ENCODE measurements at places on chromosomes 5 and 9.

DNA sequence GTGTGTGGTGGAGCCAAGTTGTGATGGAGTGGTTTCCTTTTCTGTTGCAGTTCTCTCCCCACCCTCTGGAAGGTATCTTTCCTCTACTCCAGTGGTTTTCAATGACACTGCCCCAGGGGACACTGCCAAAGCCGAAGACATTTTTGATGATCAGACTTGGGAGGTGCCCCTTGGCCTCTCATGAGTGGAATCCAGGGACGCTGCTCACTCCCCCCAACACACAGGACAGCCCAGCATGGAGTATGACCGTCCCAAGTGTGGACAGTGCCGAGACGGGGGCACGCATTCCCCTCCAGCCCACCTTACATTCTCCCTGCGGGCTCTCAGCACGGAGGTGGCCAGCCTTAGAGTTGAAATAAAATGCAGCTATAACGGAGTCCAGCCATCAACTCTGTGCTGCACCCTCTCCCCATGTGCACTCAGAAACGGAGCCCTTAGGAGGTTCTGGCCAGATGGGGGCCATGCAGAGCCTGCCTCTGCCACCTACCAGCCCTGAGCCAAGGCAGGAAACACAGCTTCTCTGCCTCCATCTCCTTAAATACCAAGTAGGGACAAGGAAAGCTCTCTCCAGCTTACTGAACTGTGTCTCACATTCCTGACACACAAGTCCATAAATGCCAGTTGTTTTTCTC lies 150.8 kb downstream of the ROR2 start:
- DNase-seq: no peak

GRCh38 chr5:11224436-11225187 lies 463.6 kb upstream of the DAP start:
- no peak for DNase-seq

- no peak for DNase-seq
Observed at GRCh38 chr5:162026803-162027202, 40.8 kb upstream of the GABRG2 start.

GRCh38 chr5:33317271-33317670 lies 123.5 kb upstream of the TARS1 start:
- no peak for DNase-seq

GRCh38 chr5:58294598-58295305 lies 165.1 kb downstream of the PLK2 start:
- no peak for DNase-seq

DNA sequence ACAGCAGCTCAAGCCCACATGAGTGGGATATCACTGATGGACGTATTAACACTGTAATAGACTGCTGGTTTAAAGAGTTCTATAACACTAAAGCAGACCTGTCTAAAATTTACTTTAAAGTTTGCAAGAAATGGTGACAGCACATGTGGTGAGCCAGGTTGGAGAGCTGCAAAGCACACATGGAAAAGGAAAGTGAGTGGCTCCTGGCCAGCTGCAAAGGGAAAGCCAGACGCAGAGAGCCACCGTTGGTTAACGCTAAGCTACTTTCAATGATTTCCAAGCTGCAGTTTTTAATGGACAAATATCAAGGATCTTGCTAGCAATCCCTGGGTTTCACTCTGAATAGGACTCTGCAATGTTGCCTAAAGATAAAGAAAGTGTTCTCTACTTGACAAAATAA lies 89.9 kb downstream of the CTNND2 start:
- no peak for DNase-seq

GRCh38 chr5:168449166-168449565 lies 37.1 kb upstream of the RARS1 start:
- no peak for DNase-seq

DNA sequence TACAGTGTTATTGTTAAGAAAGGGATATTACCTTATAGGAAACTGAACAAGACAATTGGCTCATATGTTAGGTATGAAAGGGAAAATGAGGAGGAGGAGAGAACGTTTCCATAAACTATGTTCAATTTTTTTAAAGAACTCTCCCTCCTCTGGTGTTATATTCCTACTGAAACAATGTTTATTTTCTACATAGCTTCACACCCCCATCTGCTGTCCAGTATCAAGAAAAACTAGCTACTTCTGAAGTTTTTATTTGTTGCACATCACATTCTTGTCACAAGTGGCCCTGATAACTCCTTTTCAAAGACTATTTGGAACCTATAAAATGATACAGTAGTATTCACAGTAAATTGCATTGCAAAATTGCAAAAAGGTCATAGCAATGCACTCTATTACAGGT lies 223.4 kb upstream of the FAM174A start:
- DNase-seq: no peak

GRCh38 chr9:113659740-113660139 lies 196.2 kb downstream of the RGS3 start:
- DNase-seq: no peak

- DNase-seq: no peak
Observed at GRCh38 chr5:17287501-17288155, 70.2 kb downstream of the BASP1 start.

DNA sequence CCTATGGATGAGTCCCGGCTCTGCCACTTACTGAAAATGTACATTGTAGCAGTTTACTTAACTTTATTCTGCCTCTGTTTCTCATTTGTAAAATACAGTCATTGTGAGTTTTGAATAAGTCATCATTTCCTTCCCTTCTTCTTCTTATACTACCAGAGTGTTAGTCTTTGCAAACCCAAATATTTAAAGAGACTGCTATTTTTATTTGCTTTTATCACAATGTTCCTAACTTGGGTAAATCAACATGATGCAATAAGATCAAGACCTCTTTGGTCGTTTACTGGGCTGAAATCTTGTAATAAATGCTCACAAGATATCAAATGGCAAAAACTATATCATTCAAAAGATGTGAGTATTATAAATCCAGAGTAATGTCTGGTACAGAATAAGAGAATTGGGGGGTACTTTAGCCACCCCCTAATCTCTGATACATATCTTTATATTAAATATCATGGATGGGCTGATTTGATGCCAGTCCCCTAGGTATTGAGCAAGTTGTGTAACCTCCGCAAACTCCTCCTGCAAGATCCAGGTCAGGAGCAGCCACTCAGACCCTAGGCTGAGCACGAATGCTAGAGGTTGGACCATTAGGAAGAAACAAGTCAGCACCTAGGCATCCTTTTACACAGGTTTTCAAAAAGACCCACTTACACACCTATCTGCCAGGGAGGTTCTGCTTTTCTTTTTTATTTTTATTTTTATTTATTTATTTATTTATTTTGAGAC lies 13.3 kb upstream of the GLDC start:
- DNase-seq: no peak

DNA sequence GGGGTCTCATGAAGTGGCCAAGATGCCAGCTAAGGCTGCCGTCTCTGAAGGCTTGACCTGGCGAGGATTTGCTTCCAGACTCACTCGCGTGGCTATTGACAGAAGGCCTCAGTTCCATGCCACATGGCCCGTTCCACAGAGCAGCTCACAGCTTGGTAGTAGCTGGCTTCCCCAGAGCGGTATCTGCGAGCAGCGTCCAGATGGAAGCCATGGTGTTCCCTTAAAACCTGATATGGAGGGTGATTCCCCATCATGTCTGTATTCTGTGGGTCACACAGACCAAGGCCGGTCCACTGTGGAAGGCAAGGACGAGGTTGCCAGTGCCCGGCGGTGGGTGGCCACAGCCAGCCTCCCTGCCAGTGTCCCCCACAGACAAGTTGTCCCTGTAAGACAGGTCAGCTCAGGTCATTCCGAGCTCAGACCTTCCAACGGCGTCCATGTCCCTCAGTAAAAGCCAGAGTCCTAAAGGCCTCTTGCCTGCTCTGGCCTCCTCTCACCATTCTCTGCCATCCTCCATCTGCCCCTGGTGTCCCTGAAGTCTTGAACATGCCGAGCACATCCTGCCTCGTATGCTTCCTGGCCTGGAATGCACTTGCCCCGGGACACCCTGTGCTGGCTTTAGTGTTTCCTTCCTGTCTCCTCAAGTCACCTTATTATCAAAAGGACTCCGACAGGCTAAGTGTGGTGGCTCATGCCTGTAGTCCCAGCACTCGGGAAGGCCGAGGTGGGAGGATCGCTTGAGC lies 61.3 kb upstream of the LRRTM2 start:
- DNase-seq: no peak

- no peak for DNase-seq
Observed at GRCh38 chr5:91797576-91797975, 414.5 kb upstream of the ARRDC3 start.

DNA sequence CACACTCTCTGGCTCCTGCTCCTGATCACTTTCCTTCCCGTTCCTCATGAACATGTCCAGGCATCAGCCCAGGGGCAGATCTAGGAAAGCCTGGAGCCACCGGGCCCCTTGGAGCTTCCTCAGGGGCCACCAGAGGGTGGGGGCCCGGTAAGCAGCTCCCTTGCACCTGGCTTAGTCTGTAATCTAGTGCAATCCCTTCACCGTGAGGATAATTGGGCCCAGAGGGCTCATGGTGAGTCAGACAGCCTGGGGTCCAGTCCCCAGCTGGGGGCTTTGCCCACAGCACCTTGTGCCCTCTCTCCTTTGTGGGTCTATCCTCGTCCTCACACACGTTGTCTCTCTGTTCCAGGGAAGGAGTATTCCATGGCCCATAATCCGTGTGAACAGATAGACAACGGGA lies 10.4 kb upstream of the ALDH1B1 start:
- no peak for DNase-seq

DNA sequence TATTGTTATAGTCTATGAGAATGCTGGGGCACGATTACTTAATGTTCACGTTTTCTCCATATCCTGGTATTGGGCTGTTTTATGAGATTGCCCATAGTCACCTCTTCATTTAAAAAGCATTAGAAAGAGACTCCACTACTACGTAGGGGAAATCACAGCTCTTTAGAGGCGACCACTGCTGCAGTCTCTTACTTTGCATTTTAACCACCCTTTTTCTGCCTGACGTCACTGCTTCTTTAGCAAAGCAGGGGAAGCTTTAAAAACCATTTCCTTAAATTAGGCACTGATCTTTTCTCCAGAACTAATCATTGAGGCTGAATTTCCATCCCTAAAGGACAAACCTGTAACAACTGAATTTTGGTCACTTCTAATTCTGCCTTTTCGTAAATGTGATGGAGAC lies 38.9 kb downstream of the ZNF608 start:
- no peak for DNase-seq

GRCh38 chr5:107532169-107532878 lies 138.4 kb downstream of the EFNA5 start:
- DNase-seq: no peak

GRCh38 chr9:134040781-134041648 lies 15.7 kb downstream of the BRD3OS start:
- DNase-seq: no peak

DNA sequence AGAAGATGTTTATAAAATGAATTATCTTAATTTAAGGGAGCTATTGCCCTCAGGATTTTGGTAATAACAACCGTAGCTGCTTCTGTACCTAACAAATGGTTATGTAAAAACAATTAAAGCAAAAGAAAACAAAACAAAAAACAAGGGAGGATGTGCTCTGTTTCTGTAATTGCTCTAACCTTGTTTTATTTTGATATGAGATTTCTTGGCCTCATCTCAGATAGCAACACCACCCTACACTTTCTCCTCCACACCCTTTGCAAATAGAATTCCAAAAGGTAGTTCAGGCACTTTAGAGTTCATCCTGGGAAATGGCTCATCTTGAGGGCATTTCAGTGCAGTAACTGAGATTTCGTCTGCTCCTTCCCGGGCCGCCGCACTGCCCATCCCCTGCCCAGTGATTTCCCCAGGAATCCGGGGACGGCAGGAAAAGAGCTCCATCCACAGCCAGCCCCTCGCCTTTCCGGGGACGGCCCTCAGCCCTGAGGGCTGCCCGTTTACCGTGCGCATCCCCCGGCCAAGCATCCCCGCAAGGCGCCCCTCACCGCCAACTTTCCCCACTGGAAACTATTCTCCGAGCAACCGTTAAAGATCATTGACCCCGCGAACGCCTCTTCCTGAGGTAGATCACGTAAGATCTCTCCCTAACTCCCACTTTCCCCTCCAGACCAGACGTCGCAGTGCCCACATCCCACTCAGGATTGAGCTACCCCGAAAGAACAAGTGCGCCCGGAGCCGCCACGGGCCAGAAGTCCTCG lies 1.2 kb downstream of the FNBP1 start:
- no peak for DNase-seq

DNA sequence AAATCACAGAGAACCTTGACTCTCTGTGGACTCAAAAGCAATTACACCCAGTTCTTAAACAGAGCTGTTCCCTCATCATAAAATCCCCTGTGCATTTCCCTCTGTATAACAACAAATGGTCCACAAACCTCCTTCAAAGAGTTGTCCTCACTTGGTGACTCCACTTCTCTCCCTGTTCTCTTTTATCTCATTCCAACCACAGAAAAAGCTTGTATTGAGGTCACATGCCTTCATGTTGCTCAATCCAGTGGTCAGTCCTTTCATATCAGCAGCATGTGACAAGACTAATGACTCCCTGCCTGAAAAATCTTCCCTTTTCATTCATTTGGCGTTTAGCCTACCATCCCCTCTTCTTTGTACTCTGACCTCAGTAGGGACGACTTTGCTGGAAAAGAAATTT lies 158.0 kb downstream of the DEPDC1B start:
- DNase-seq: no peak

- no peak for DNase-seq
Observed at GRCh38 chr5:179154991-179155955, 95.1 kb downstream of the ZNF354C start.

- no peak for DNase-seq
Observed at GRCh38 chr5:14580398-14581034, 1.1 kb upstream of the OTULINL start.

GRCh38 chr5:117235786-117236185 lies 661.2 kb upstream of the SEMA6A start:
- DNase-seq: no peak

DNA sequence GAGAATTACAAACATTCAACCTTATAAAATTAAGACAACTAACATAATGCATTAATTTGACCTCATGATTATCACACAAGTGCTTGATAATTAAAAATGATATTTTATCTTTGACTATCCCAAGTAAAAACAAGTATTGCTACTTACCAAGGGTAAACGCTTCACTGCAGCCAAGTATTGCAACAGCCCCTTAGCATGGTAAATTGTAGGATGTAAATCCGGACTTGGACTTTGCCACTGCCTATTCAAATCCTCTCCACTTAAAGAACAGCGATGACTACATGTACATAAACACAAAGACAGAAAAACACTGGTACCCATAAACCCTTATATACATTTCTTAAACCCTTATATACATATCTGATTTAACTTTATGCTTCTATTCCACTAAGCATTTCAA lies 155.1 kb downstream of the AGTPBP1 start:
- no peak for DNase-seq
